ENCODE measurements at places on chromosomes 7 and 10.

GRCh38 chr10:34811126-34811967, 3.7 kb downstream of the PARD3 start:
- no peak for DNase-seq

DNA sequence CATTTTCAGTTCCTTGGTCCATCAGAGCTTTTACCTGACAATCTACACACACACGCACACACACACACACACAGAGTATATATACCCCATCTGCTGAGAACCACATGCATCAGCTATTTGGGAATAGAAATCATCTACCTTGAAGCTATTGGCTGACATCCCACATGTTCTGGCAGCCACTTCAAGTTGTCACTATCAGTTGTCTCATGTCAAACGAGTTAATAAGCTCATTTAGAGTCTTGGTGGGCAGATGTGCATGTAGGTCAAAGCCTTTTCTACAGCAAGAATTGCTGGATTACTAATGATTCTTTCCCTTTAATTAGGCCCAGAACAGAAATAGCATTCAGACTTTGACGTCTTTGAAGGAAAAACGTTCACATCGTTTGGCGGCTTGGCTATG, 36.8 kb downstream of the COL28A1 start:
- DNase-seq: no peak

DNA sequence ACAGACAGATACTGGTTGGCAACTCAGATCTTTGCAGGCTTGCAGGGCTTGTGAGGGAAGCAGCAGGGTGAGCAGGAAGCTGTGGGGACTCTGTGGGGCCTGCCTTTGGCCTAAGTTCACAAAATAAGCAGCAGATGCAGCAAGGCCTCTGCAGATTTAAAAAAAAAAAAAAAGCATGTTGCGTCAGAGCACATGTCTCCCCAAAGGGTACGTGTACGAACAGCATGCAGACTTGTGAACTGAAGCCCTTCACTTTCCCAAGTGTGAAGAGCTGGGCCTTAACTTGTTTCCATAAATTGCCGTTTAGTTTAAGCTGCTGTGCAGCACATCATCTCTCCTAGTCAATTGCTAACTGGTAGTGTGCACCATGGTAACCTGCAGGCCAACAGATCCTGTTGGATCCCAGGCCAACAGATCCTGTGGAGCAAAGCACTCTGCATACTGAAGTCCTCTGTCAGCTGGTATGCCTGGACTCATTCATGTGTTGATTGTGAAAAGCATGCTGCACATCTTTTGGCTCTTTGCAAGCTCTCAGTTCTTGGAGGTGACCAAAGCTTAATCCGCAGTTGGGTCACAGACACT, 10.8 kb upstream of the XPNPEP1 start:
- DNase-seq: peak; percentile 78

- no peak for DNase-seq
Observed at GRCh38 chr10:61618388-61618961, 44.3 kb upstream of the CABCOCO1 start.

DNA sequence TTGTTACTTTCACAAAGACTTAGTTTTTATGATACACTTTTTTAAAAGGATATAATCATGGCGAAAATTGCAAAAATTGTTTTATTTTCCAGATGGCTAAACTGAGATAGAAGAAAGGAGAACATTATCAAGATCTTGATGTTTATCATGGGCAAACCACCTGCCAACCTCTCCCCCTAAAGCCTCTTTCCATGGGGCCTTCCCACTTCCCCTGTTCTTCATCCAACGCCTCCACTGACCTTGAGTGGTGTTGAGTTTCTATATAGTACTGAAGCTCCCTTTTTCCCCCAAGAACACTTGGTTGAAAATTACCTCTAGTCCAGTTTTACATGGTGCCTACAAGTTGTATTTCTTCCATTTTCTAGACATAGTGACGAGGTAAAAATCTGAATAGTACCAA, 5.0 kb downstream of the CREB3L2 start:
- DNase-seq: no peak

- no peak for DNase-seq
Observed at GRCh38 chr10:113917636-113918035, 63.2 kb downstream of the NHLRC2 start.

- no peak for DNase-seq
Observed at GRCh38 chr7:31254926-31255325, 85.6 kb downstream of the NEUROD6 start.

- DNase-seq: no peak
Observed at GRCh38 chr7:28546067-28546466, 133.7 kb downstream of the CREB5 start.

GRCh38 chr7:87267239-87267900, 47.8 kb upstream of the TMEM243 start:
- DNase-seq: no peak

DNA sequence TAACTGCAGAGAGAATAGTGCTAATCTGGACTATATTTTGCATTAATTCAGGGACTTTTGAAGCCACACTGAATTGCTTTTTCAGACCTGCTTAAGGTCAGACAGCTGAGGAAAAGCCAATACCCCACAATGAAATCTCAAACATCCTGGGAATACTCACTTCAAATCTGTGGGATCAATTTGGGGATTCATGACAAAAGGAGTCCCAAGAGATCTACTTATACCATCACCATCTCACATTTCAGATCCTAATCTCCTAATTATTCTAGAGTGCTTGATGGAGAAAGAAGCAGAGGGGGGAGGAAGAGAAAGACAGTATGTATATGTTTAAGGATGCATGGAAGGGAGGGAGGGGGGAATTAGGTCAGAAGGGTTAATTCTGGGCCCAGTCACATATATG, 202.2 kb downstream of the CACNA2D1 start:
- DNase-seq: no peak

All from HL-60 (cell line).